ENCODE measurements at places on chromosomes 5 and 9.
A peak's percentile ranks its signal among the peaks of the same experiment; 100 is the strongest.

DNA sequence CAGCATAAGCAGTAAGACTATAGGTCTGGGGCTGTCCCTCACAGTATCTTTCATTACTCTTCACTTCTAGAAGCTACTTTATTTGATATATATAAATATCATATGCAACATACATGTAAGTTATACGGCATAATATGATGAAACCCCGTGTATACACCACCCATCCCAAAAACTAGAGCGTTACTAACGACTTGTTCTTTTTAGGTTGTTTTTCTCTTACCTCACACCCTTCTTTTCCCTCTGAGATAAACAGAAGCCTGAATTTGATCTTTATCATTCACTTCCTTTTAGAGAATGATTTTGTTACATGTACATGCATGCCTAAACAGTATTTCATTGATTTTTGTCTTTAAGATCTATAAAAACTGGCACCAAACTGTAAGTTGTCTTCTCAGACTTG lies 3.7 kb downstream of the TRMO start:
- DNase-seq: no peak

GRCh38 chr5:41243558-41243957 lies 30.2 kb upstream of the C6 start:
- no peak for DNase-seq

- DNase-seq: no peak
These were observed 240.3 kb upstream of the TRPC7 start for GRCh38 chr5:136605638-136606037.

DNA sequence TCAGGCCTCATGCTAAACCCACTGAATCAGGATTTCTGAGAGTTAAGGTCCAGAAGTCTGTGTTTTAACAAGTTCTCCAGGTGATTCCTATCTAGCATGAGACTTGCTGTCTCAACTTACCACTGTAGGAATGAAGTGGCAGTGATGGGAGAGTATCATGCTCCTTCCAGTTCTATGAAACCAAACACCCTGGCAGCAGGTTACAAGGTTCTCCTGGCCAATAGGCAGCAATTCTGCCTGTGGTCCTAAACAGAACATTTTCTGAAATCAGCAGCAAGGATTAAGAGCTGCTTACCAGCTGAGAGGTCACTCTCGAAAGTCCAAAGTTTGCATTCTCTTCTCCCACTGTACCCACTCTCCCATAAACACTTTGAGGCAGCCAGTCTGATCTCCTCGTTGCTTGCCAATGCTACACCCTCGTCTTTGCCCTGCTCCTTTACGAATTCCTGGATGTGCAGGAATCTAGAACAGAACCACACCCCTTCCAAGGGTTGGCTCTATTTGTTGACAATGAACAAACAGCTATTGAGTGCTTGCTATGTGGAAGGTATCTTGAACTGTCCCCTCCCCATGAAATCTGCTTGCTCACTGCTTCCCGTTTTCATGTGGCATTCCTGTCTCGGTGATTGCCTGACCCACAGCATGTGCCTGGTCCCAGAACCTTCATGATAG lies 100.5 kb downstream of the TMEM174 start:
- no peak for DNase-seq

DNA sequence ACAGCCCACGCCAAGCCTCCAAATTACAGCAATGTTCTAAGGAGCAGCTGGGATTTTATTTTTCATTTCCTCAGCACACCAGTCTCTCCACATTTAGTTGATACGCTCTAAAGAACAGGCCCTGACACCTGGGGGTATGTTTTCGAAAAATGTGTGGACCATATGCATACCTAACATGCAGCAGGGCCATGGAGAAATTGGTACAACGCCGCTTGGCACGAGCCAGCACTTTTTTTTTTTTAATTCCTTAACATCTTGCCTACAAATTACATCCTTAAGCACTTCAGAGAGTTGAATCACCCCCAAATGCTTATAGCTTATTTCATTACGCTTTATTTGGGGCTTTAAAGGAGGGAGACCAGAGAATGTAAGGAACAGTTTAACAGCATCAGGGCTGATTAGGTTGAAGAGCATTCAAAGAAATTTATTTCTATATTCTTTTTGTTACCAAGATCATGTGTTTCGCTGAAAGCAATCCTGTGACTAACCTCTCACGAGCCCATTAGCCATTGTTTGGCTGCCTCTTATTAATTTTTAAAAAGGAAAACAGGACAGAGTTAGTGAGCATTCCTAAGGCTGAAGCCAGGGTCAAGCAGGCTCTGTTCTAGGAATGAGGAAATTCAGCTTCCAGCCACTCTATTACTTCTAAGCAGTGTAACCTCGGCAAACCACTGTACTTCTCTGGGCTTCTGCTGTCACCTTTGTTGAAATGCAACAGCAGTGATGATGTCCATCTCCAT lies 173.8 kb downstream of the ACTL7B start:
- no peak for DNase-seq

GRCh38 chr5:756171-756570 lies 28.4 kb downstream of the ZDHHC11B start:
- no peak for DNase-seq

GRCh38 chr5:14816999-14817761 lies 54.4 kb downstream of the ANKH start:
- DNase-seq: no peak

GRCh38 chr9:84381508-84381907 lies 41.0 kb upstream of the SLC28A3 start:
- no peak for DNase-seq

DNA sequence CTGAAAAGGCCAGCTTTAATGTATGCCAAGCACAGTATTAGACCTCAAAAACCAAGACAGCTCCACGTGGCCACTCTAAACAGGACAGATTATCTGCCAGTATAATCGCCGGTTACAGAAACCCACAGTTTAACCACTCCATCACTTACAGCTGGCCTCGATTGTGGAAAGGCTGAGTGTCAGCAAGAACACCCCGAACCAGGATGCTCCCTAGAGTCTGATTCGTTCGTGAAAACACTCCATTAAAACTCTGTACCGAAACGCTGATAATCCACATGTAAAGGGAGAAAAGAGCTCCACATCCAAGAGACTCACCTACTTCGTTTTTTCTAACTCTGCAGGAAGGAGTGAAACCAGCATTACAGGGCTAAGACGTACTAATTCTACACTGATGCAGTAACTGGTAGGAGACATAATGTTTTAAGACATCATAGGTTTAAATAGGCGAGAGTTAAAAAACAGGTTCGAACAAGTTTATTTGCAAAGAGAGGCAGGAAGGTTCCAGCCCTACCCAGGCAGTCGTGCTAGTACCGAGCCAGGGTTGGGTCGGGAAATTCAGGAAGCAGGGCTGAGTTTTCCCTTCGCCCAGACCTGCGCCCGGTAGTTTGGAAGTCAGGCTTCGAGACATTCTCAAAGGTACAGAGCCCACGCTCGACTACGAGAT lies 949 bp downstream of the SERINC5 start:
- DNase-seq: no peak

DNA sequence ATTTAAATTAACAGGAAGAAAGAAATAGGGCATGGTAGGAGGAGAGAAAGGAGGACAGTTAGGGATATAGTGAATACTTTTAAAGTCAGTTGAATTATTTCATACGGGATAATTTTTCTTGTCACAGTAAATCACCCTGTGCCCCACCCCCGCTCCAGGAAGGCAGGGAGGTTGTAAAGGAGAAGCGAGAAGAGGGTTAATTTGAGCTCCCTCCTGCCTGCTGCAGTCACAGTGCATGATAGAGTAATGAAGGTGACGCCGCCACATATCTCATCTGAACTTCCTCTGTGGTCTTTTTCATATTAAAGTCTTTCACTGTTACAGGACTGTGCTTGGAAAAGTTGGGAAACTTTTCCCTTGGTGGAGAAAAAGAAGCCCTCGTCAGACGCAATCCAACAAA lies 896 bp upstream of the PCSK5 start:
- DNase-seq: no peak

DNA sequence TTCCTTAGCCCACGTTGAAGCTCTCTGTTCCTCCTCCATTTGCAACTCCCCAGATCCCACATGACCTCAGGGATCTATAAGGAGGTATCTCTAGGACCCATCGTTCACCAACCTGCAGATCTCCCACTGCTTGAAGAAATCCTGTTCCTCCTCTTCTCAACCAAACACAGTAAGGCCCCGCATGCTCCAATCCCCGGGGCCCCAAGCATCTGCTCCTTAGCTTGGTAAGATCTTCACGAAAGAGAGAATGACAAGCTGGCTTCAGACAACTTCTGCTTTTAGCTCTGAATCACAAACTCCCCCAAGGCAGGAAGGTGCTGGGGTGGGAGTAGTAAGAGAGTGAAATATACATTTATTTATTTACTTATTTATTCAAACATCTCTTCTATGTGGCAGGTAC lies 33.0 kb upstream of the ARHGAP26 start:
- DNase-seq: no peak

GRCh38 chr5:53927668-53928247 lies 367.3 kb downstream of the NDUFS4 start:
- no peak for DNase-seq

DNA sequence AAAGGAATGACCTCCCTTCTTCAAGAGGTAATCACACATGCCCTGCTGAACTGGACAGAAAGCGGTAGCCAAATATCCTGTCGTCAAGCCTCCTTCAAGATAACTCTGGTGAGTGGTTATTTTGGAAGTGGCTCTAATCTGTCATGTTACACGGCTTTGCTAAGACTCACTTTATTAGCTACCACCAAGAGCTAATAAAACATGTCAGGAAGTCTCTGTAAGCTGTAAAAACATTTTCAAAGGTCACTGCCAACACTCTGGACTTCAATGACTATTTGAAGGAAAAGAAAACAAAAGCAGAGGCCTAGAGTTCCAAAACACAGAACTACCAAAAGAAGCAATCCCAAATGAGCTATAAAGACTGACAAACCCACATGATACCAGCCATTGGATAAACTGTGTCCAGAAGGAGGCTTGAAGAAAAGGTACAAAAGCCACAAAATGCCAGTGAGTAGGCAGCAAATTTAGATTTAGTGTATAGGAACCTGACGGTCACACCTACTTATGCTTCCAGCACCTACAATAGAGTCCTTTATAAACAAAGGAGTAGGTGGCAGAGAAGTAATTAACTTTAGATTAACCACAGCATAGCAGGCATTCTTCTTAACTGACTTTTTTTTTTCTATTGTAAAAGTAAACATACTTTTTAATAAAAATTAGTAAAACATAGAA lies 97.3 kb upstream of the EQTN start:
- peak; percentile 68 for DNase-seq

DNA sequence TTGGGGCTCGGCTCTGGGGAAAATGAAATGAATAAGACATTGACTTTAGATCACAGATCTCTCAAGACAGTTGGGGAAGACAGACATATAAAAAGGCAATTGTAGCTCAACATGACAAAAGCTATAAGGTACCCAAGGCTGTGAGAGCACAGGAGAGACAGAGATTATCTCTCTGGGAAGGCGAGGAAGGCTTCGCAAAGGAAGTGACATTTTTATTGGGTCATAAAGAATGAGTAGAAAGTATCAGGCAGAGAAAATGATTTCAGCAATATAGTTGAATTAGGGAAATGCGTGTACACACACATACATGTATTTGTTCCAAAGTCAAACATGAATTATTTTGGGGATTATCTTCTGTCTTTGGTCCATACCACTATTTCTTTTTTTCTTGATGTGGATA lies 381.8 kb upstream of the ADAMTSL1 start:
- DNase-seq: no peak

GRCh38 chr9:108316066-108316465 lies 539.7 kb downstream of the ACTL7B start:
- no peak for DNase-seq

GRCh38 chr5:119078071-119078846 lies 7.4 kb downstream of the DMXL1 start:
- DNase-seq: no peak

All from pulmonary artery endothelial cell (primary cell).